ENCODE measurements at places on chromosomes 12 and 14.

- peak; percentile 45 for DNase-seq
Measured at GRCh38 chr14:76050797-76051392, 65.3 kb downstream of the IFT43 start.

DNA sequence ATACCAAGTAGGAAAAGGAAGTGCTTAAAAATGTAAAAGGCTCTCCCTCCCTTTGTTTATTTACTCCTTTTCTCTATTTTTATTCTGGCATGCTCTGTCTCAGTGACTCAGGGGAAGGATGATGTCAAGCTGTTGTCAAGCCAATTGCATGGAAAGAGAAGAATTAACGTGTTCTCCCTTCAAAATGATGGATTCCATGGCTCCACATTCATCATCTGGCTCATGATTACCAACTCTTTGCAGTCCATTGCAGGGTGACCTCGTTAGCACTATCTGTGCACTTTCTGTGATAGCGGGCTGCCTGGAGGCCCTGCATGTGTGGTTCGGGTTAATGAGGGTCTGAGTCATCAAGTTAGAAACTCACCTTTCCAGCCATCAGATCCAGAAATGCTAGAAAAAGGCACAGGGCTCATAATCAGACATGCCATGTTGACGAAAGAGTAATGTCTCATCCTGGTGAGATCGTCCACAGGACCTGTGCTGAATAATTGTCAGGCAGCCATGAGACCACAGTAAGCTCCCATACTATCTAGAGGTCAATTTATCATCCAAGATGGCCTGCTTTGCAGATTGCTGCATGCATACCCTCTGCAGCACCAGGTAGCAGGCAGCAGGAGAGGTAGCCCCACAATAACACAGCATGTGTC, 79.2 kb upstream of the BTG1 start:
- no peak for DNase-seq

DNA sequence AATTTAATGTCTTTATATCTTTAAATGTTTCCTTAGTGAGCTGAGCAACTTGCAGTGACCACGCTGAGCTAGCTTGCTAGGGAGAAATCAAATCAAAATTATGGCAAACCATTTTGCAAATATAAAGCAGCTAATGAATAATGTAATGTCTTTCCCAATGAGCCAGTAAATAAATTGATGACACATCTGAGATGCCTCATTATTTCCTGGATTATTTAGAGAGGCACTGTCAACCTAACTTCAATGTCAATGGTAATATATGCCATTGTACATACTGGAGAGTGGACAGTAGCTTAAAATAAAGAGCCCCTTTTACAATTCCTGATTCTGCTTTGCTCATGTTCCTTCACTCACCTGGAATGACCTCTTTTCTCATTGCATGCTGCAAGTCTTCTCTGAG, 182.6 kb downstream of the PHLDA1 start:
- no peak for DNase-seq

GRCh38 chr14:59830338-59830734, 40.2 kb downstream of the RTN1 start:
- no peak for DNase-seq

- no peak for DNase-seq
Measured at GRCh38 chr14:62101673-62102348, 339.6 kb downstream of the SNAPC1 start.

DNA sequence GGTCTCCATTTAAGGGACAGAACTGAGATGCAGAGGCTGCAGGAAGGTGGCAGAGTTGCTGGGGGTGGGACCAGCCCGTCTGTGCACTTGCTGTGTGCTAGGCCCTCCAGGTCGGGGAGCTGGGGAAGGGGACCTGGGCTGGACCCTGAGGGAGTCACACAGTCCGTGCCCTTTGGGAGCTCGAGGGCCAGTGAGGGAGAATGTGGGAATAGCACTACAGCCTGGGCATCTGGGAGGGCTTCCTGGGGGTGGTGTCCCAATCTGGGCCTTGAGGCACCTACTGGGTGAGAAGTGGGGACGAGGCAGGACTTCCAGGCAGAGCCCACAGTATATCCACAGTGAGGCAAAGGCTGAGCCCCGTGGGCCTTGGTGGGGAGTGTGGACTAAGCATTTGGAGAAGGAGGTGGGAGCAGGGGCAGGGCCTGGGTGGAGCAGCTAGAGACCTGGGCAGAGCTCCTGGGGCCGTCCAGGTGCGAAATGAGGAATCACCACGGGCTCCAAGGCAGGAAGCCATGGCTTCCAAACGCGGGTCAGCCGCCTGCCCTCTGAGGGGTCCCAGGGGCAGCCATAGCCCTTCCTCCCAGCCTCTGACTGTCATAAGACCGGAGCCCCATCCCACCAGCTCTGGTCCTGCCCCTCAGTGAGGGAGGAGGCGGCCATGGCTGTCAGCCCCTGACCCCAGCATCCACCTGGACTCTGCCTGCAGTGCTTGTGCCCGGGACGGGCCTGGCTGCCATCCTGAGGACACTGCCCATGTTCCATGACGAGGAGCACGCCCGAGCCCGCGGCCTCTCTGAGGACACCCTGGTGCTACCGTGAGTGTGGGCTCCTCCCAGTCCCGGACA, 6.6 kb downstream of the ASPG start:
- DNase-seq = no peak

DNA sequence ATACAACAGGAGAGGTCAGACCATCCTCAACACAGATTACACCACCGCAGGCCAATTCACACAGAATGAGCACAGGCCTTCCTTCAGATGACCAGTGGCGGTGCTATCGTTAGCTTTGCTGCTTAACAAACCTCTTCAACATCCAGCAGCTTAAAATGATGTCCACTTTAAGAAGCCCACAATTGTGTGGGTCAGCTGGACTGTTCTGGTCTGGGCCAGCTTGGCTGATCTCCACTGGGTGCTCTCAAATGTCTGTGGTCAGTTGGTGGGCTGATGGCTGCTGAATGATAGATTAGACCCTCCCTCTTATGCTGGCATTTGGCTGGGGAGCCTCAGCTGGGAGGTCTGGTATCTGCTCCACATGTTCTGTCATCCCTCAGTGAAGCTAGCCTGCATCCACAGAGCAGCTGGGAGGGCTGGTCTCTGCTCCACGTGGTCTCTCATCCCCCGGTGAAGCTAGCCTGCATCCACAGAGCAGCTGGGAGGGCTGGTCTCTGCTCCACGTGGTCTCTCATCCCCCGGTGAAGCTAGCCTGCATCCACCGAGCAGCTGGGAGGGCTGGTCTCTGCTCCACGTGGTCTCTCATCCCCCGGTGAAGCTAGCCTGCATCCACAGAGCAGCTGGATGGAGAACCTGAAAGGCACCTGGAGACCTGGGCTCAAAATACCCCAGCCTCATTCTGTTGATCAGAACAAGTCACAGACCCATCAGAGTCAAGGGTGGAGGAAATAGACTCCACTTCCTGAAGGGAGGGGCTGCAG, 203.6 kb upstream of the DIO3 start:
- DNase-seq = no peak

DNA sequence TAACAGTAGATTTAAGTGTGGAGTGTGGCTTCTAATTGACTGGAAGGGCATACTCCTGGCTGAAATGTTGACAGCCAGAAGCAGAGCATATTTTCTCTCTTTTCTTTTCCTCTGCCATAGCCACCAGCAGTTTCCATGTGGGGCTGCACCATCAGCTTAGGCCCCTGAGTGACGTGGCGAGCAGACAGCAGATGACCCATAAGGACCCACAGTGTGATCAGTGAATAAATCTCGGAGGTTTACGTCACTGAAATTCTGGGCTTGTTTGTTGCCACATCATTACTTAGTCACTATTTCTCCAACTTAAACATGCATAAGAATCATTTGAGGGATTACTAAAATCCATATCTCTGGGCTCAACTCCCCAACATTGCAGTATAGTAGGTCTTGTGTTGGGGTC, 549.7 kb upstream of the TMEM132C start:
- no peak for DNase-seq

DNA sequence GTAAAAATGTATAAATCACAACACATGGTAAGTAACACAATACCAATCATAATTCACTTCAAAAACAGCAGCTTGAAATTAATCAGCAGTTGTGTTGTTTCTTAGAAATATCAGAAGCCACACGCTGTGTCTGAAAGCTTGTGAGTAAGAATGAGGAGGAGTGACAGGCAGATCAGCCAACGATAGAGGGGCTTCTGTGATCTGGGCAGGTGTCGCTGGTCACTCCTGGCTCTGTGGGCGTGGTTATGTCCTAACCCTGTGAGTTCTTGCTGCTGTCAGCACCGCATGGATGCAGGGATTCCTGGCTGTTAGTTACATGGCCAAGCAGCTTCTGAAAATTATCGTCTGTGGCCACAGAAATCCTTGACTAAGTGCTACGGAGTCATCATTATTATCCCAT, 123.4 kb downstream of the SLC25A47 start:
- no peak for DNase-seq

- DNase-seq = no peak
Measured at GRCh38 chr12:6697584-6698351, 2.8 kb downstream of the PIANP start.

- DNase-seq = peak; percentile 76
Measured at GRCh38 chr12:6345319-6346091, 3.6 kb upstream of the TNFRSF1A start.

- DNase-seq = no peak
Measured at GRCh38 chr14:31945074-31945613, 132.0 kb upstream of the ARHGAP5 start.

DNA sequence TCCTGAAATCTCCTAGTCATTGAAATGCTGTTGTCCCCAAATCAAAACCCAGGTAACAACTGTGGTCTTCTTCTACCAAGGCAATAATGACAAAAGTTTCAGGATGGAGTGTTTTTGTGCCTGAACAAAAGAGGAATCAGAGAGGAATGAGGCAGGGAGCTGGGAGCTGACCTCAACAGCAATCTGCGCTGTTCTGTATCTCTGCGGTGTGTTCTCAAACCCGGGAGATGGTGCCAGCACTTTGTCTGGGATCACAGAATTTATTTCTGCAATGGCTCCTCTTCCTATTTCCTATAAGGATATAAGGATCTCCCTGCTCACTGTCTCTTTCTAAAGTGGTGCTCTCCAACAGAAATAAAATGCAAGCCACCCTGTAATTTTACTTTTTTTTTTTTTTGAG, 449 bp upstream of the GLT8D2 start:
- no peak for DNase-seq

DNA sequence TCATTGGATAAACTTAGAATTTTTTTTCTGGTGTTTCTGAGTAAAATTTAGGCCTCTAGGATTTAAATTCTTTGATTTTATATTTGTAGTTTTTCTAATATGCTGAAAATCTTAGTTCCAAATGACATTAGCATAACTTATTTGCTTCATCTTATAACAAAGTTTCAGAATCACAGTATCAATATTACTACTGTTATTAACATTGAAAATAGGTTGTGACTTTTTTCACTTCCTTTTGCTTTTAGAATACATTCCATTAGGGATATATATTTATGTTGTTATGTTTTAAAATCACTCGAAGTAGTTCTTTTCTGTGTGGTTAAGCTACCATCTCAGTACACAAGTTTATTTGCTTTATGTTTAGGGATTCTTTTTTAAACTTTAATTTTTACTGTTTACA, 12.8 kb downstream of the RAB3IP start:
- no peak for DNase-seq

DNA sequence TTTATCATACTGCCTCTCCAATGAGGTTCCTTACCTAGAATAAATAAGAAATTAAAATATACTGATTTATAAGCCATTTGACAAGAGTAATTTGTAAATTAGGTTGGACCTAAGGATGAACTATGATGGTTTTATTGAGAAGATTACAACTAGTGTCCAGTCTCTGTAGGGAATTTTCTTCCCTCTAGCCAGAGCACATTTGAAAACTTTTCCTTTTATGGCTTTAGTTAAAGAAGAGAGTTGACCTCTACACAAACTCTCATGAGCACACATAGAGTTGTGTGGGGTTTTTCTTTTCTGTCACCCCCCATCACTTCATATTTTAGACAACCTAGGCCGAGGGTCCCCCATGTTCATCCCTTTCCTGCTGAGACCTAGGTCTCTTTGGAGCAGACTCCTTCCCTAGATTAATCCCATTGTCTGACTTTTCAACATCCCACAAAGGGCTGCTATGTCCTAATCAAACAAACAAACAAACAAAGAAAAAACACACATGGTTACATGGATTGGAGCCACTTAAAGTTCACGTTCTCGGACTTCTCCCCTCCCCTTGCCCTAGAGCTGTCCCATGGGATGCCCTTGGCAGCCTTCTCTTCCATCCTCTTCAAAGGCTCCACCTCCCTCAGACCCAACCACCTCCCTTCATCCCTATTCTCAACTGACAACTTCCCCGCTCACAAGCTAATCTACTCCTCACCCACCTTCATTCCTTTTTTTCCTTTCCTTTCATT, 40.7 kb downstream of the GPR135 start:
- no peak for DNase-seq

Data from MV-4-11 (cell line).